NCI-H510A treated with DMSO at 0.1 percent for 48 hours (cell line): ENCODE measurements at places on chromosomes 1 and 21.

- DNase-seq = no peak
These were observed 47.0 kb downstream of the CD46 start for GRCh38 chr1:207798847-207799246.

DNA sequence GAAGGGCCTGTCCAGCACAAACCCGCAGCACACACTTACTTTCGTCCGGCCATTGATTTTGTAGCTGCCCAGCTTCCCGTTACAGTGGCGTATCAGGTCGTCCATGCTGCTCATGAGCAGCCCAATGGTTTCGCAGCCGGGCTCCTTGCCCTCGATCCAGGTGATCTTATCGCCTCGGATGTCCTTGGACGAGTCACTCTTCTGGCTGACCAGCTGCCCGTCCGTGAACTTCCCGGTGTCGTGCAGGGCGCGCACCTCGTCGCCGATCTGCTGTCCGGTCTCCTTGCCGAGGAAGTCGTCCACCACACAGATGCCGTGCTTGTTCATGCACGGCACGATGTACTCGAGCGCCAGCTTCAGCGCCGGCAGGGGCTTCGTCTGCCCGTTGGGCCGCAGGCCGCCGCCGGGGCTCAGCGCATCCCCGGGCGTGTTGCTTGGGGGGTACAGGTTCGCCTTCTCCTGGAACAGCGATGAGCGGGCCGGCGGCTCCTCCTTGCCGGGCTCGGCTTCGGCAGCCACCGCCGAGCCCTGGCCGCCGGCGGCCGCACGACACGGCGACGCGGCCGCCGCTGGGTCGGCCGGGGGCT is 1.0 kb downstream of the EGLN1 start:
- DNase-seq = no peak

- peak; percentile 4 for DNase-seq
These were observed 106.4 kb downstream of the ATF6 start for GRCh38 chr1:161872506-161872905.

- no peak for DNase-seq
These were observed 10.5 kb downstream of the C1orf198 start for GRCh38 chr1:230857822-230858221.

GRCh38 chr1:219294251-219294650 is 120.6 kb downstream of the LYPLAL1 start:
- no peak for DNase-seq
